ENCODE measurements at places on chromosomes 3 and 15.

- H3K36me3 ChIP-seq, result no peaks in the 10 kb centered on the region
- H3K4me1 ChIP-seq, result no peaks in the 10 kb centered on the region
- H3K27ac ChIP-seq, result no peak overlapping the region
- no peak for DNase-seq
- no peak overlapping the region for H3K4me3 ChIP-seq
- no peaks in the 10 kb centered on the region for H3K27me3 ChIP-seq
Observed at GRCh38 chr3:144429719-144430121, 458.1 kb downstream of the DIPK2A start.

GRCh38 chr15:85769182-85769900 lies 25.4 kb downstream of the KLHL25 start:
- H3K36me3 ChIP-seq, result no peaks in the 10 kb centered on the region
- no peak overlapping the region for H3K4me3 ChIP-seq
- no peaks in the 10 kb centered on the region for H3K27me3 ChIP-seq
- H3K27ac ChIP-seq, result no peak overlapping the region
- H3K4me1 ChIP-seq, result no peaks in the 10 kb centered on the region
- no peak for DNase-seq

DNA sequence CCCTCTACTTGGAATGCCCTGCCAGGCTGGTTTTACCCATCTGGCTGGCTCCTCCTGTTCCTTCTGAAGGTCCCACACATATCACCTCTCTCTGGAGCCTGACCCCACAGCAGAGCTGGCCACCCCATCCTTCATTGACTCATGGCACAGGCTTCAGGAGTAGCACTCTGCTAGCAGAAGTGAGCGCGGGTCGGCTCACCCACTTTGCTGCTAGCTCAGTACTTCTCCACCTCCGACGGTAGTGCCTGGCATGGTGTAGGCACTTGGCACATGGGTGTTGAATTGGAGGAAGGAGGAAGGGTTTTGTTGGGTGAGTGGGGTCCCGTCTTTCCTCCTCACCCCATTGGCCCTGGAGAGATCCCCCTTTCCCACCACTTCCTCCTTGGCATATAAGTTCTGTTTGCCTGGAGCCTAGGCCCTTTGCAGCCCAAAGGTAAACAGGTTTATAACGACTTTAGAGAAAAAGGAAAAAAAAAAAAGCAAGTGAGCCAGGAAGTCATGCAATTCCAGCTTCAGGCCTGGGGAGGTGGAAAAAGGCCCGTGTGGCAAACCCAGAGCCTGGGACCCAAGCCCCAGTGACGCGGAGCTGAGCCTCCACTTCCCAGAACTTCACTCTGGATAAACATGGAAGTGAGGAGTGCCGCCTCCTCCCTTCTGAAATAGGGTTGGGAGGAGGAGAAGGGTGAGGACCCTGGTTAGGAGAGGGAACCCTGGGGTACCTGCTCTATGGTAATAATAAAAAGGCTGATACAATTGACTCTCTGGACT lies 35.4 kb downstream of the SMAD6 start:
- H3K27ac ChIP-seq, result no peak overlapping the region
- DNase-seq, result no peak
- peaks cover 34% of the 10 kb centered on the region for H3K4me1 ChIP-seq
- H3K4me3 ChIP-seq, result no peak overlapping the region
- no peaks in the 10 kb centered on the region for H3K36me3 ChIP-seq

DNA sequence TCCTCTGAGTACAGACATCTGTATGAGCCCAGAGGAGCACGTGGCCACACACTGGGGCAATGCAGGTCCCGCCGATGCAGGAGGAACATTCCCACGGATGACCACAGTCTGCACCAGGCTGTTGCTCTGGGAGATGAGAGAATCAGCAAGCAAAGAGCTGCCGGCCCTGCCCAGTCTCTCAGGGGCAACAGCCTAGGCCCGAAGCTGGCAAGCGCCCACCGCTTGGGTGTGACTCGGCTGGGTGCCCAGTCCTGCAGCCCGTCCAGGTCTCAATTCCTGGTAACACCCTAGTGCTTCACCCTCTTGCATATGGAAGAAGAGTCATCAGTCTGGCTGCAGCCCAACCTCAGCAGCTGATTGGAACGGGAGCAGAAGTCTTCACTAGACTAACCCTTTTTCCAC lies 153.7 kb upstream of the HES1 start:
- no peak overlapping the region for H3K27ac ChIP-seq
- H3K4me1 ChIP-seq, result no peaks in the 10 kb centered on the region
- no peaks in the 10 kb centered on the region for H3K36me3 ChIP-seq
- no peak overlapping the region for H3K4me3 ChIP-seq
- no peaks in the 10 kb centered on the region for H3K27me3 ChIP-seq

DNA sequence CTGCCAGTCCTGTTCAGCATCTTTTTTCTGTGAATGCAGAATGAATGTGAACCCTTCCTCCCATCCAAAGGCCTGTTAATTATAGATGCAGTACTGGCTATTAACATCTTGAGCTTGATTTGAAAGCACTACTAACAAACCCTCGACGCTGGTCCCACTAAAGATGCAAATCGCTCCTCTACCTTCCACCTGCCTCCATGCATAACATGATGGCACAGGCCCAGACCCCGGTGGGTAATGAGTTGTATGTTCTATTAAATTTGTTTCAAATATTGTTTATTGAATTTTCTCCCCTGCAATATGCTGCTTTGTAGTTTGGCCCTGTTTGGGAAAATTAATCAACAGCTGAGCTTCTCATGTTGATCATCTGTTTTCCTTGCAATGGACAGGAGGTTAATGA lies 69.3 kb downstream of the RAB11A start:
- DNase-seq, result no peak
- no peaks in the 10 kb centered on the region for H3K36me3 ChIP-seq
- no peaks in the 10 kb centered on the region for H3K27me3 ChIP-seq
- no peak overlapping the region for H3K4me3 ChIP-seq
- no peak overlapping the region for H3K27ac ChIP-seq
- peaks cover 6% of the 10 kb centered on the region for H3K4me1 ChIP-seq

DNA sequence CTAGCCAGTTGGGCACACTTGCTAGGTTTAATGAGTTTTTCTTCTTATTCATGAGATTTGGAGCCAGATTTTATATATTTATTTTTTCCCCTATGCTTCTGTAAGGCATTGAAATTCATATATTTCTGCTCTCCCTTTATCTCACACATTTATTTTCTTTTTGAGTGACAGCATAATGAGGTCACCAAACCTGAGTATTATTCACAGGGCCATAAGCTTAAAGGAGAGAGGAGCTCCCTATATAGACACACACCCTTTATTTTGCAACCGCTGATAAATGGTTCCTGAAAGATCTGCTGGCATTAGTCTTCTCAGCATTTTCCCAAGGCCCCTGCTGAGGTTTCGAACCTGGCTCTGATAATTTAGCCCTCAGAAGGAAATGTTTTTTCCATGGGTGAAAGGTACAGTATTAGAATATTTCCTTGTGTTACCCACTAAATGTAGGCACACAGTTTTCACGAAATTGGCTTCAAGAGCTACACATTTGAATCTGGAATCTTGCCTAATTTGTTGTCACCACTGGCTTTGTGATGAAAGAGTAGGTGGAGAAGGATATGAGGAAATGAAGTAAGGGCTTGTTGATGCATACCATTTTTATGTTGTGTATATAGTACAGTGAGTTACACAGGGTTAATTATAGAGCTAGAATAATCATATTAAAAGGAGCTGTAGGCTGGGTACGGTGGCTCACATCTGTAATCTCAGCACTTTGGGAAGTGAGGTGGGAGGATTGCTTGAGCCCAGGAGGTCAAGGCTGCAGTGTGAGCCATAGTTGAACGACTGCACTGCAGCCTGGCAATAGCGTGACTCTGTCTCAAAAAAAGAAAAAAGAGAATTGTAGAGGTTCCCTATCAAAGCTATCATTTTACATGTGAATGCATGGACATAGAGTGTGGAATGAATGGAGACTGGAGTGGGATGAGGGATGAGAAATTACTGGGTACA lies 6.5 kb downstream of the KLHL18 start:
- no peak overlapping the region for H3K27ac ChIP-seq
- H3K4me1 ChIP-seq, result no peaks in the 10 kb centered on the region
- H3K36me3 ChIP-seq, result no peaks in the 10 kb centered on the region

DNA sequence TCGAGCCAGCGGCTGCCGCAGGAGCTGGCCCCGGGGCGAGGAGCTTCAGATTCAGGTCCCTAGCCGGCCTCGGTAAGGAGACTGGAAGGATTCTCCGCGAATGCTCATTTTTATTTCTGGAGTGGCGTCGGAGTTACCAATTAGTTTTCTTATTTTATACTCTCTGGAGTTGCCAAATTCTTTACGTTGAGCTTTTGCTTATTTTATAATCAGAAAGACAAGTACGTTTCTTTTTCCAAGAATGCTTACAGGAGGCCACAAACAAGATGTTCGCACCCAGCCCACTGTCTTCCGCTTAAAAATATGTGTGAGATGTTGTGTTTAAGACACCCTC lies 453 bp upstream of the GPR156 start:
- H3K36me3 ChIP-seq, result no peaks in the 10 kb centered on the region
- no peaks in the 10 kb centered on the region for H3K27me3 ChIP-seq
- peaks cover 3% of the 10 kb centered on the region for H3K4me1 ChIP-seq
- H3K4me3 ChIP-seq, result peak overlapping the region; percentile 43
- H3K27ac ChIP-seq, result peak overlapping the region; percentile 34
- no peak for DNase-seq

GRCh38 chr15:80682201-80682600 lies 12.9 kb upstream of the ABHD17C start:
- H3K27ac ChIP-seq, result no peak overlapping the region
- H3K27me3 ChIP-seq, result no peaks in the 10 kb centered on the region
- no peak for DNase-seq
- H3K36me3 ChIP-seq, result no peaks in the 10 kb centered on the region

GRCh38 chr3:195163719-195164572 lies 107.0 kb downstream of the XXYLT1 start:
- H3K4me1 ChIP-seq, result no peaks in the 10 kb centered on the region
- no peak overlapping the region for H3K27ac ChIP-seq
- no peak for DNase-seq
- no peaks in the 10 kb centered on the region for H3K27me3 ChIP-seq
- no peaks in the 10 kb centered on the region for H3K36me3 ChIP-seq

DNA sequence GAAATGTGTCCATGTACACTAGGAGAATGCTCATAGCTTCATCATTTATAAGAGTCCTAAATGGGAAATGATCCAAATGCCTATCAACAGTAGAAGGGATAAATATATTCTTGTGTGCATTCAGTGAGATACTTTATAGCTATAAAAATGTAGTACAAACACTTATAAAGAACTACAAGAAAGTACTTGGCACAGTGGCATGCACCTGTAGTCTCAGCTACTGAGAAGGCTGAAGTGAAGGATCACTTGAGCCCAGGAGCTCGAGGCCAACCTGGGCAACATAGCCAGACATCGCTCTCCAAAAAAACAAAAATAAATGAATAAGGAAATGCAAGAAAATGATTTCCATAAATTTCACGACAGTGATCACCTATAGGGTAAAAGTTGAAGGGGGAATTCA lies 3.6 kb upstream of the FBXL2 start:
- no peak overlapping the region for H3K4me3 ChIP-seq
- no peaks in the 10 kb centered on the region for H3K36me3 ChIP-seq
- no peak for DNase-seq

- no peak overlapping the region for H3K4me3 ChIP-seq
- no peak for DNase-seq
- no peaks in the 10 kb centered on the region for H3K4me1 ChIP-seq
- peaks cover 4% of the 10 kb centered on the region for H3K27me3 ChIP-seq
- H3K36me3 ChIP-seq, result no peaks in the 10 kb centered on the region
- H3K27ac ChIP-seq, result no peak overlapping the region
Observed at GRCh38 chr3:127369356-127369935, 81.6 kb upstream of the PRR20G start.

- H3K36me3 ChIP-seq, result no peaks in the 10 kb centered on the region
- no peak for DNase-seq
- no peaks in the 10 kb centered on the region for H3K4me1 ChIP-seq
Observed at GRCh38 chr3:55775366-55776154, 288.5 kb upstream of the WNT5A start.

DNA sequence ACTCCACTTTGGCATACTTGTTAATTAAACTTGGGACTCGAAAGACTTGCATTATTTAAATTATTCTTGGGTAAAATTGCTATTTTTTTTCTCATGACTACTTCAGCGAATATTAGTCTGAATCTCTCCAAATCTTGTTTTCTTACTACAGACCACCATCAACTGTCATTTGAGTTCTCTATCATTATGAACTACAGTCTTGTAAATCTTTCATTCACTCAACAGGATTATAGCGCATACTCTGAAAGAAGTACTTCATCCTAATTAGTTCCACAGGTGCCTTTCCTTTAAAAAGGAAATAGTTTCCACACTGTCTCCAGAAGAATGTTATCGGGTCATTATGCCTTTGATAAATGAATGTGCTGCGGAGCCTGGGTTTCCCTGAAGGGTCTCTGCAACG lies 149.5 kb downstream of the NLGN1 start:
- H3K27ac ChIP-seq, result no peak overlapping the region
- DNase-seq, result no peak
- H3K4me1 ChIP-seq, result no peaks in the 10 kb centered on the region

DNA sequence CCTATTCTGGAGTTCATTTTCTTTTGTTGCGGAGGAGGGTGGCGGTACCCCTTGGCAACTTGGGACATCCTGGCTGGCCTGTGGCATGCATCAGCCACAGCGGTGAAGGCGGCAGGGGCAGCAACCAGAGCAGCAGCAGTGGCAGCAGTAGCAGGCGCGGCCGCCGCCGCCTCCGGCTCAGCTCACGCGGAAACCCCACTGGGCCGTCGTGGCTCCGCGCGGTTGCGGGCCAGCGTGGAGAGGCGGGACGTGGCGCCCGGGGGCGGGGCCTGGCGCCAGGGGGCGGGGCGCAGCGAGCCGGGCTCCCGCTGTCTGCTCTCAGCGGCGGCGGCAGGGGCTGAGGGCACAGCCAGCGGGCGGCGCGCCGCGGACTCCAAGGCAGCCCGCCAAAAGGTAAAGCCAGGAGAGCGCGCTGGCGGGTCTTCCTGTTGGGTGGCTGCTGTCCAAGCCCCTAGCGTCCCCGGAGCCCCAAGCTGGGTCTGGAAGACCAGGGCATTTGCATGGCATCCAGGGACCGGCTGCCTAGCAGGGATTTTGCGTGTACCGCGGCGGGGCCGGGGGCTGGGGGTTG lies 334.4 kb upstream of the THRB start:
- H3K4me1 ChIP-seq, result peaks cover 22% of the 10 kb centered on the region
- no peaks in the 10 kb centered on the region for H3K27me3 ChIP-seq
- no peaks in the 10 kb centered on the region for H3K36me3 ChIP-seq
- no peak overlapping the region for H3K27ac ChIP-seq
- H3K4me3 ChIP-seq, result peak overlapping the region; percentile 57
- no peak for DNase-seq

GRCh38 chr3:7562892-7563291 lies 702.0 kb downstream of the GRM7 start:
- no peaks in the 10 kb centered on the region for H3K36me3 ChIP-seq
- H3K4me3 ChIP-seq, result no peak overlapping the region
- no peak for DNase-seq
- no peaks in the 10 kb centered on the region for H3K4me1 ChIP-seq
- no peak overlapping the region for H3K27ac ChIP-seq
- H3K27me3 ChIP-seq, result no peaks in the 10 kb centered on the region

DNA sequence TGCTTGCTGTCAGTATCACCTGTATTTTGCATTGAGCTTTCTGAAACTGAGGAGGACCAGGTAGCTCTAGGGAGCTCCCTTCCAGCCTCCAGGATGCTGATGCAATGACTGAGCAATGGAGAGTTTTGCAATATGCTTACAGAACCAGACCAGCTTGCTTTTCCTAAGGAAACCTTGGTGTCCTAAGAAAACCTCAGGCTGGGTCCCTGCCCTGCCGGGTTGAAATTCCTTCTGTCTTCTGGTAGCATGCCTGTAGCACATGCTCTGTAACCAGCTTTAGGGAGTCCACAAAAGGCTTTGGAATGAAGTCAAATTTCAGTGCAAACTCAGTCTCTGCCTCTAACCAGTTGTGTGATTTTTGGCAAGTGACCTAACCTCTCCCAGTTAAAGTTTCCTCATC lies 65.8 kb upstream of the GSK3B start:
- H3K27ac ChIP-seq, result no peak overlapping the region
- no peaks in the 10 kb centered on the region for H3K4me1 ChIP-seq
- no peaks in the 10 kb centered on the region for H3K36me3 ChIP-seq
- DNase-seq, result peak; percentile 25
- no peak overlapping the region for H3K4me3 ChIP-seq
